H1 (cell line): ENCODE measurements at places on chromosomes 1 and 21. TPM values are rescaled to one million over a fixed set of nuclear protein-coding genes. Genes with fewer than 3 reads are reported as not detected.

The KCNE1 gene
- 0.15 and 0.28 TPM in 2 replicates for total RNA-seq

The KAZN gene
- total RNA-seq = 10.6 and 11.8 TPM in 2 replicates

The PTPN22 gene
- not detected in 2 replicates for total RNA-seq

The CELA3B gene
- not detected in 2 replicates for total RNA-seq

The SH2D2A gene
- total RNA-seq = 3.3 and 4.5 TPM in 2 replicates

The RSPH1 gene
- total RNA-seq = 0.36 TPM in 1 of 2 replicates, not detected in the other
